Left lung (tissue), 14 donors: ENCODE measurements at places on chromosomes 2 and 18.

GRCh38 chr18:80132180-80132812 lies 23.2 kb downstream of the ADNP2 start:
- no peaks in the 10 kb centered on the region for H3K4me1 ChIP-seq
- H3K36me3 ChIP-seq, result no peaks in the 10 kb centered on the region
- H3K27ac ChIP-seq, result no peak overlapping the region
- H3K4me3 ChIP-seq, result no peak overlapping the region
- no peak for DNase-seq

DNA sequence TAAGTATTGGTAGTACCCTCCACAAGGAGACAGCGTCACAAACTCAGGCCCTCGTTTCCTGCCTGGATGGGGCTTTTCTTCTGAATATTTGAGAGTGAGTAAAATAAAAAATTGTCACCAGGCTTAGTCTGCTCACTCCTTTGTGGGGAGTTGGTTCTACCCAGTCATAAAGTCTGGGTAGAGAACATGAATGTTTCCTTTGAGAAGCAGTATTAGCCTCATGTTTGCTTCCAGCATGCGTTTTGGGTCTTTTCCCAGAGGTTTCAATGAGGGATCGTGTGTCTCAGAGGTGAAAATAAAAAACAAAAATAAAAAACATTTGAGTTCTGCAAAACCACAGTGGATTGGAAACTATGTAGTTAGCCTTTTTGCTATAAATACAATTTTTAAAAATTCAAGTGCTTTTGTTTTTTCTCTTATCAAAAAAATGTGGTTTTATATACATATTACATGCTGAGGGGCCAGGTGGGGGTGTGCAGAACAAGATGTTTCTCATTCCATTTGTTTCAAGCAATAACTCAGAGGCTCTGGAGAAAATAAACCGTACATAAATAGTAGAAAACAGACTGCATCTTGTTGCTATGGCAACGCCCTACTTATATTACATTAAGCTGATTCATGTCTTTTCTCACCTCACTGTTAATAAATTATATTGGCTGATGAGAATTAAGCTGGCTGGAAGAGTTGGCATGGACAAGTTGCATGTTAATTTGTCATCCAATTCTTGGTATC lies 225.4 kb upstream of the FBXO11 start:
- peak overlapping the region; percentile 26 for H3K27ac ChIP-seq
- no peaks in the 10 kb centered on the region for H3K4me1 ChIP-seq
- H3K4me3 ChIP-seq, result no peak overlapping the region
- no peaks in the 10 kb centered on the region for H3K27me3 ChIP-seq

- no peak overlapping the region for H3K27ac ChIP-seq
- no peaks in the 10 kb centered on the region for H3K36me3 ChIP-seq
- no peak overlapping the region for H3K4me3 ChIP-seq
These were observed 140.6 kb downstream of the FAM124B start for GRCh38 chr2:224261326-224261725.

DNA sequence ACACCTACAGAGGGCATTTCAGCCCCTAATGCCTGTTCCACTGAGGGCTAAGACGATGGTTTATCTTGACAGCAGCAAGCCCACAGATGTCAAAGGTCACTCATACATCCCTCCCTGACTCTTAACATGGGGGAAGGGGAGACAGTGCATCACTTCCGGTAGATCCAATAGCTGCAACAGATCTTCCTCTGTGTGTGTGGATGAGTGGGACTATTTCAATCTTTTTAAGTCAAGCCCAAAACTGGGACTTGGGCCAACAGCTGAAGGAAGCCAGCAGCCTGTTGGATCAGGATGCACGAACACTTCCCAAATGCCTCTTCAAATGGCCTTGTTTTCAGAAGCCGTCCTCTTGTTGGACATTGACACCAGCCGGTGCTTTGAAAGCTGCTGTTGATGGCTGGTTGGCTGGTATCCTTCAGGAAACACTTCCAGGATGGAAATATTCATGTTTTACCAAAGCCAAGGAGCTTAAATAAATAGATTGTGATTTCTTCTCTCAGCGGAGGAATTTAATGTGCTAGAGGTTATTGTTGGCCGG lies 59.2 kb downstream of the IL1R2 start:
- H3K4me1 ChIP-seq, result peaks cover 37% of the 10 kb centered on the region
- peak; percentile 97 for DNase-seq
- H3K4me3 ChIP-seq, result no peak overlapping the region

DNA sequence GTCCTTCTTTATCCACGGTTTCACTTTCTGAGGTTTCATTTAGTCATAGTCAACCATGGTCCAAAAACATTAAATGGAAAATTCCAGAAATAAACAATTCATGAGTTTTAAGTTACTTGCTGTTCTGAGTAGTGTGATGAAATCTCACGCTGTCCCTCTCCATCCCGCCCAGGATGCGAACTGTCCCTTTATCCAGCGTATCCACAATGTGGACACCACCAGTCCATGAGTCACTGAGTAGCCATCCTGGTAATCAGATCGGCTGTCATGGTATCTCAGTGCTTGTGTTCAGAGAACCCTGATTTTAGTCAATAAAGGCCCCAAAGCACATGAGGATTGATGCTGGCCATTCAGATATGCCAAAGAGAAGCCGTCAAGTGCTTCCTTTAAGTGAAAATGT lies 3.7 kb downstream of the SP140L start:
- H3K27ac ChIP-seq, result no peak overlapping the region
- H3K4me1 ChIP-seq, result peaks cover 9% of the 10 kb centered on the region
- no peaks in the 10 kb centered on the region for H3K36me3 ChIP-seq
- no peak for DNase-seq
- H3K27me3 ChIP-seq, result no peaks in the 10 kb centered on the region
- H3K4me3 ChIP-seq, result no peak overlapping the region

DNA sequence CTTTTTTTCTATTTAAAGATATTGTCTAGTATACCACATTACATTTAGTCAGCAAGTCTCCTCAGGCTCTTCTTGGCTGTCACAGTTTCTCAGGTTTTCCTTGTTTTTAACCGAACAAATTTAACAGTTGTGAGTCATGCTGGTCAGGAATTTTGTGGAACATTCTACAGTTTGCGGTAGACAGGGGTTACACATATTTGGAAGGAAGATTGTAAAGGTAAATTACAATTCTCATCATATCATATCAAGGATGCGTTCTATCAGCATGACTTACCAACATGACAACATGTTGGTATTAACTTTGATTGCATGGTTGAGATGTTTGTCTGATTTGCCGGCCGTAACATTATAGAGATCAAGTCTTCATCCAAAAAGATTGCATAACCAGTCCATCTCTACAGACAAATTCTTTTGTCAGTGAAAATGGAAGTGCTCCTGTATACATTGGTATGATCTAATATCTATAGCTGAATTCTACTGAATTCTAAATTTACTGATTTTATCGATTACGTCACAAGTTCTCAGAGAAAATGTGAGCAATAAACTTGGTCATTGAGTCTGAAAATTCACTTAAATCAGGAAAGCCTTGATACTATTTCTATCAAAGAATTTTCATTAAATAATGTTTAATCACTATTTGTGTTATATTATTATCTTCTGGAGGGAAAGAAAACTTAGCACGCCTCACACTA lies 664.4 kb upstream of the SLC8A1 start:
- H3K27ac ChIP-seq, result no peak overlapping the region
- no peaks in the 10 kb centered on the region for H3K4me1 ChIP-seq

DNA sequence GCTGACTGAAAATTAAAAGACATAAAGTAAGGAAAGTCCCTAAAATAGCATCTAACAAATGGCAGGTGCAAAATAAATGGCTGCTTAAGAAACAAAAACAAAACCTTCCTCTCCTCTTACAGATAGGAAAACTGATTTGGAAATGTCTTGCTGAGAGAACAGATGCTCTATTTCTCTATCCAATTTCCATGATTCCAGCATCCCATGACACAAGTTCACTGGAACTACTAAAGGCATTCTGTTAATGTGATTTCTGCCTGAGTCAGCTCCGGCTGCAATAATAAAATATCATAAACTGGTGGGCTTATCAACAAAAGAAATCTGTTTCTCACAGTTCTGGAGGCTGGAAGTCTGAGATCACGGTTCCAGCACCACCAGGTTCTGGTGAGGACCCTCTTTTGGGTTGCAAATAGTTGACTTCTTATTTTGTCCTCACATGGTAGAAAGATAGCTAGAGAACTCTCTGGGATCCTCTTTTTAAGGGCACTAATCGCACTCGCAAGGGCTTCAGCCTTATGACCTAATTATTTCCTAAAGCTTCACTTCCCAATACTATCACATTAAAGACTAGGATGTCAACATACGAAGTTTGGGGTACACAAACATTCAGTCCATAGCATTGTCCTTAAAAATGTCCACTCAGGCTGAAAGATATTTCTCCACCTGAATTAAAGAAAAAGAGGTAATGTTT lies 78.2 kb upstream of the GALNT3 start:
- no peak overlapping the region for H3K27ac ChIP-seq
- no peak for DNase-seq
- no peak overlapping the region for H3K4me3 ChIP-seq

GRCh38 chr18:36128530-36128870 lies 640 bp downstream of the SLC39A6 start:
- peaks cover 36% of the 10 kb centered on the region for H3K4me1 ChIP-seq
- DNase-seq, result no peak
- no peaks in the 10 kb centered on the region for H3K27me3 ChIP-seq
- peak overlapping the region; percentile 99 for H3K27ac ChIP-seq
- H3K4me3 ChIP-seq, result peak overlapping the region; percentile 86

GRCh38 chr2:69241664-69242514 lies 145.1 kb downstream of the GFPT1 start:
- no peak overlapping the region for H3K27ac ChIP-seq
- no peaks in the 10 kb centered on the region for H3K36me3 ChIP-seq
- H3K4me1 ChIP-seq, result peaks cover 9% of the 10 kb centered on the region
- no peak for DNase-seq
- no peaks in the 10 kb centered on the region for H3K27me3 ChIP-seq
- no peak overlapping the region for H3K4me3 ChIP-seq

DNA sequence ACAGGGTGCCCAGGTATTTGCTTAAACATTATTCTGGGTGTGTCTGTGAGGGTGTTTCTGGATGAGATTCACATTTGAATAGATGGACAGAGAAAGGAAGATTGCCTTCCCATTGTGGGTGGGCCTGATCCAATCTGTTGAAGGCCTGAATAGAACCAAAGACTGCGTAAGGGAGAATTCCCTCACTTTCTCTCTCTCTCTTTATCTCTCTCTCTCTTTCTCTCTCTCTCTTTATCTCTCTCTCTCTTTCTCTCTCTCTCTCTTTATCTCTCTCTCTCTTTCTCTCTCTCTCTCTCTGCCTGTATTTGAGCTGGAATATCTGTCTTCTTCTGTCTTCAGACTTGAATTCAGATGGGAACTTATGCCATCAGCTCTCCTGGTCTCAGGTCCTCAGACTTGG lies 148.4 kb downstream of the FAM124B start:
- no peak for DNase-seq
- H3K4me1 ChIP-seq, result no peaks in the 10 kb centered on the region
- no peaks in the 10 kb centered on the region for H3K27me3 ChIP-seq
- H3K36me3 ChIP-seq, result no peaks in the 10 kb centered on the region

- peaks cover 67% of the 10 kb centered on the region for H3K36me3 ChIP-seq
These were observed 5.7 kb downstream of the MCM6 start for GRCh38 chr2:135870571-135870970.

GRCh38 chr18:34710458-34710914 lies 388 bp downstream of the DTNA start:
- DNase-seq, result peak; percentile 78
- no peak overlapping the region for H3K4me3 ChIP-seq
- no peaks in the 10 kb centered on the region for H3K36me3 ChIP-seq

DNA sequence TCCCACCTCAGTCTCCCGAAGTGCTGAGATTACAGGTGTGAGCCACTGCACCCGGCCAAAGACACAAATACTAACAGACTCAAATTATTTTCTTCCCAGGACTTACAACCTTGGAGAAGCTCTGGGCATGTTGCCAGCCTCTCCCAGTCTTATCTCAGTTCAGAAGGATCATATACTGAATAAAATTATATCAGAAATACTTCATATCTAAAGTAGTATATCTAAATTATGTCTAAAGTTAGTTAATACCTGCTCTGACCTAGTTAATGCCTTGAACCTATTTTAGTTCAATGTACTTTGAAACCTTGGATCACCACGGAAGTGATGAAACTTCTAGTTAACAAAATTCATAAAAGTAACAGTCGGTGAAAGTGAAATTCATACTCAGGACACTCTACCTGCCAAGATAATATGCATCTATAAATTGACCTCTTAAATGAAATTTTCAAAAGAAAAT lies 34.4 kb upstream of the CYBRD1 start:
- no peaks in the 10 kb centered on the region for H3K27me3 ChIP-seq
- DNase-seq, result no peak
- H3K4me1 ChIP-seq, result no peaks in the 10 kb centered on the region
- H3K36me3 ChIP-seq, result no peaks in the 10 kb centered on the region
- H3K4me3 ChIP-seq, result no peak overlapping the region
- H3K27ac ChIP-seq, result no peak overlapping the region

DNA sequence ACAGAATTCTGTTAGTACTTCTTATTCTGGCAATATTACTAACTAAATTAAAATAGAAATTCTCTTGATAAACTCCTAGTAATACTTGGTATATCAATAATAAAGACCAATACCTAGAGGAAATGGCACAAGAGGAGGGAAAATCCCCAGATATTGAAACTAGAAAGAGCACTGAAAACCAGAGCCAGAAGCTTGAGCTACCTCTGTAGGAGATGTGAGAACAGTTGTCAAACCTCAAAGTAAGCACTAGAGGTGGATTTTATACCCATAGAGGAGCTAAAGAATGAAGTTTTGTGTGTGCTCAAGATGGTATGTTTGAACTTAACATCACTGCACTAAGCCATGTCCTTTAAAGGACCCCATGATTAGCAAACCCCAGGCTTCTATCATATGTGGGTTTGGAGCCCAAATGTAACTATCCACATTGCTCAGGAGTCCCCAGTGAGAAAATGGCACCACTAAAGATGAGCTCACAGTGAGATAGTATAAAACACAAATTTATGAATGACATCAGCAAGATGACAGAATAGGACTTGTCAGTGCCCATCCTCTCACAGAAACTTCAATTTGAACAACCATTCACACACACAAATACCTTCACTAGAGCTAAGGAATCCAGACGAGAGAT lies 122.1 kb downstream of the PKP4 start:
- H3K27ac ChIP-seq, result no peak overlapping the region
- H3K4me3 ChIP-seq, result no peak overlapping the region
- no peaks in the 10 kb centered on the region for H3K4me1 ChIP-seq
- H3K36me3 ChIP-seq, result peaks cover 2% of the 10 kb centered on the region
- H3K27me3 ChIP-seq, result no peaks in the 10 kb centered on the region

DNA sequence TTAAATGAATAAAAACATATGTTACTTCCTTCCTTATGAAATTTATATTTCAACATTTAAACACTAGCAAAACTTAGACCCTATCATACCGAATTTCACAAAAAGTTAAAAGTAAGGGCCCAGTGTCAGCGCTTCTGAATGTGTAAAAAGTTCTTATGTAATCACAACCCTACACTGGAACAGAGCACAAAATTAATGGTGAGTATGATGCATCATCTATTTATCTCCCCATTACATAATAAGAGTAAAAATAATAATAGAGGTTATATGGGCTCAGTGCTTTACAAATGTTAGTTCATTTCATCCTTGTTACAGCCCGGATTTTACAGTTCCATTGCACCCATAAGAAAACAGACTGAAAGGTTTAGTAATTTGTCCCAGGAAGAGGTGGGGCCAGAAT lies 144.9 kb upstream of the POU3F3 start:
- no peaks in the 10 kb centered on the region for H3K36me3 ChIP-seq
- no peaks in the 10 kb centered on the region for H3K4me1 ChIP-seq
- H3K4me3 ChIP-seq, result no peak overlapping the region
- DNase-seq, result no peak
- H3K27ac ChIP-seq, result no peak overlapping the region
- no peaks in the 10 kb centered on the region for H3K27me3 ChIP-seq
